ENCODE measurements at places on chromosomes 2 and 18.

GRCh38 chr18:12246849-12247808 is 7.0 kb upstream of the CIDEA start:
- DNase-seq = no peak

GRCh38 chr2:178700922-178701342 is 106.3 kb downstream of the TTN start:
- no peak for DNase-seq

DNA sequence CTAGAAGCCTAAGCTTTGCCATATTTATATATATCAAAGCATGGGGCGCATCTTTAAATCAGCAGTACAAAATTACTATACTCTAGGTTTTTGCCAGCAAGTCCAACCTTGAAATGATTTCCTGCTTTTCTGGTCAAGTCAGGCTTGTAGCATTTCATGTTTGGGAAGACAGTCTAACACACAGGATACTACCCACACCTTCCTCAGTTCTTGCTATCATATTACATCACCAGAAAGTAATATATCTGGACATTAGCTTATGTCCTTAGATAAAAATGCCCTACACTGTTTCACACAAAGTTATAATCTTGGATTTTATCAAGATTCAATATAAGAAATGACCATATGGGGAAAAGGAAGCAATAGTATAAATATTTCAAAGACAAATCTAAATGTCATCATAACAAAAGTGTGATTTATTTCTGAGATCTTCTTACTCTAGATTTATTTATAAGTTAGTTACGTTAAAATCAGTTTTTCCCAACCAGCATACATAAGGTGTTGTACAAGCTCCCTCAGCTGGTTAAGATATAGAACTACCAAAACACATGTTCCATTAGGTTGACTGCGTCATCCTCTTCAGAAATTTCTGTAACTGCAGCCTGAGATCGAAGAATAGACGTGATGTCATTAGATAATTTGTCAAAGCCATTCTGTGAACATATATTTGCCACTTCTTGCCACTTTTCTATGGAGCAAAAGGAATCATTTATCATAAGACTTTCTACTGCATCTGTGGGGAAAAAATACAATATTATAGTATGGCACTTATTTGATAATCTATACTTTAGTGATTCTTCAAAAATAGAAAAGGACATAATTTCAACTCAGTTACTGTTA is 56.6 kb downstream of the CLHC1 start:
- DNase-seq = no peak

DNA sequence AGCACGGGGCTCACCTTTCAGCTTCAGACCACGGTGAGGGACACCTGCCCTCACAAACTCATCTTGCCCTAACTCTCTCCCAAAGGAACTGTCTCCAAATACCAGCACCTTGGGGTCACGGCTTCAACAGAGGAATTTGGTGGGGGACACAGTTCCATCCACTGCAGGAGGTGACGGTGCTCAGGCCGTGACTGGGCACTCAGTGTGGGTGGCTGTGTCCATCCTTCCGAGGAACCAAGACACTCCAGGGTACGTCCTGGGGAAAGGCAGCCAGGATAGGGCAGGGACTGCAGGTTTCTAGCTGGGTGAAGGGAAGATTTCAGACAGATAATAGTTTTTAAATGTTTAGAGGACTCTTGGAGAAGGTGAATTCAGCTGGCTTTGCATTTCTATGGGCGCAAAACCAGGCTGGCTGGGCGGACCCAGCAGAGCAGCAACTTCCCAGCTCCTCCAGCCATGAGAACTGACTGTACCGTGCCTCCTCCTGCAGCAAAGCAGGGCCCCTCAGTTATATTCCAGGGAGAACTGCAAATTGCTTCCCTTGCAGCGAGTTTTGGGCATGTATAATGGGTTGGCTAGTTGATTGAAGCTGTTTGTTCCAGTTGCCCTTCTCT is 23.9 kb upstream of the ALLC start:
- DNase-seq = no peak

GRCh38 chr2:191760655-191761262 is 82.8 kb downstream of the NABP1 start:
- no peak for DNase-seq
